Body of pancreas (tissue), 4 donors: ENCODE measurements at places on chromosomes 4 and X. TPM values are rescaled to one million over a fixed set of nuclear protein-coding genes. Genes with fewer than 3 reads are reported as not detected.

GRCh38 chr4:163966612-163967011, 472.1 kb downstream of the TMA16 start:
- no peaks in the 10 kb centered on the region for H3K27me3 ChIP-seq
- no peak overlapping the region for H3K27ac ChIP-seq
- no peaks in the 10 kb centered on the region for H3K36me3 ChIP-seq
- H3K4me1 ChIP-seq = no peaks in the 10 kb centered on the region
- no peak overlapping the region for H3K4me3 ChIP-seq
- DNase-seq = no peak

The EFHC2 gene
- 2.1 TPM for total RNA-seq

The MAGED4B gene
- total RNA-seq = 17.8 TPM

DNA sequence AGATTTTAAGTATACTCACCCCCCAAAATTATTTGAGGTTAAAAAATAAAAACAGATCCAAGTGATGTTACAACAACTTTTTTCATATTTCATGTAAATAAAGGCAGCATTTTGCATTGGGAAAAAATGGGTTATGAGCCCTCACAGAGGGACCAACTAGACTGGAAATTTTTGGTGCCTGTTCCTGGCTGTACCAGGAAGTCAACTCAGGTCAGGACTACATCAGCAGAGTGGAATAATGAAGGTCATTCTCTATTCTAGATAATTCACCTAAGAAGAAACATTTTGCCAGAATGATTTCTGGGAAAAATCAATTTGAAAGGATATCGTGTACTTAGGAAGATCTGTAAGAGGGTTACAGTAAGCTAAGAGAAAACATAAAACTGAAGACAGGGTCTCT, 66.8 kb downstream of the CORIN start:
- no peaks in the 10 kb centered on the region for H3K27me3 ChIP-seq
- no peaks in the 10 kb centered on the region for H3K36me3 ChIP-seq
- DNase-seq = no peak
- no peak overlapping the region for H3K27ac ChIP-seq
- no peaks in the 10 kb centered on the region for H3K4me1 ChIP-seq

- DNase-seq = no peak
- no peaks in the 10 kb centered on the region for H3K4me1 ChIP-seq
- no peak overlapping the region for H3K4me3 ChIP-seq
- H3K27me3 ChIP-seq = no peaks in the 10 kb centered on the region
- no peak overlapping the region for H3K27ac ChIP-seq
Observed at GRCh38 chr4:80586716-80587115, 251.2 kb downstream of the CFAP299 start.

GRCh38 chr4:123807187-123807586, 410.6 kb downstream of the SPRY1 start:
- H3K4me1 ChIP-seq = no peaks in the 10 kb centered on the region
- no peaks in the 10 kb centered on the region for H3K27me3 ChIP-seq
- H3K27ac ChIP-seq = no peak overlapping the region
- H3K36me3 ChIP-seq = no peaks in the 10 kb centered on the region
- DNase-seq = no peak

The ZNF711 gene
- 4.7 TPM for total RNA-seq

The DMD gene
- total RNA-seq = 28.5 TPM

DNA sequence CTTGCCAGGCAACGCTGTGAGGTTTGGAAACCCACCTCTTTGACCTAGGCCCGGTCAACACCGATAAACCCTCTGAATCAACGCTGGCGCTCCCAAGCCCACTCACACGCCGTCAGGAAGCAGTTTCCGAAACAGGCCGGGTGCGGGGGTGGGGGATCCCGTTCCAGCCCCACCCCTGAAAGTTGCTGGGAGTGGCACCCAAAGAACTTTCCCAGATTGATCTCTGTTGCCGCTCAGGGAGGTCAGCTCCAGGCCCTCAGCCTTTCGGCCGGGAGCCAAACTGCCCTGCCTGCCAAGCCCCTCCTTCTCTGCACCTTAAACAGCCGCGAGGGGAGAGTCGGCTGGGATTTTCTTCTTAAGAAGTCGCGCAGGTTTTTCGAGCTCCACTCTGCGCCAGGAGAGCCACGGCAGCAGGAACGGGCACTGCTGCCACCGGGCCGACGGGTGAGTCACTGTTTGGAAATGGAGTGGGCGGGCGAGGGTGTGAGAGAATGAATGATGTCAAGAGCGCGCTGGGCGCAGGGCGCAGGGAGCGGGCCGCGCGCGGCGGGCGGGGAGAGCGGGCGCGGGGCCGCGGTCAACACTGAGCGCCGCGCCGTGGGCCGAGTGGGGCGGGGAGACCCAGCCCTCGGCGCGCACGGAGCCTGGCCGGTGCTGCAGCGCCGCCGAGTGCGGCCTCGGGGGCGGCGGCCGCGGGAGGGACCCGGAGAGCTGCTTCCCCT, at the start of gene SGMS2:
Gene SGMS2, plus strand, starts transcription at position 583 of the 722 bp plus-strand sequence. CDS start 70,622 bp downstream, outside the sequence.
- H3K36me3 ChIP-seq = no peaks in the 10 kb centered on the region
- DNase-seq = peak; percentile 90
- H3K4me3 ChIP-seq = peak within 1 kb of the TSS; percentile 67
- H3K27ac ChIP-seq = peak within 1 kb of the TSS; percentile 98
- H3K4me1 ChIP-seq = peaks cover 29% of the 10 kb centered on the region

The SPOCK3 gene
- not detected for total RNA-seq

The SCML1 gene
- 9.3 TPM for total RNA-seq

DNA sequence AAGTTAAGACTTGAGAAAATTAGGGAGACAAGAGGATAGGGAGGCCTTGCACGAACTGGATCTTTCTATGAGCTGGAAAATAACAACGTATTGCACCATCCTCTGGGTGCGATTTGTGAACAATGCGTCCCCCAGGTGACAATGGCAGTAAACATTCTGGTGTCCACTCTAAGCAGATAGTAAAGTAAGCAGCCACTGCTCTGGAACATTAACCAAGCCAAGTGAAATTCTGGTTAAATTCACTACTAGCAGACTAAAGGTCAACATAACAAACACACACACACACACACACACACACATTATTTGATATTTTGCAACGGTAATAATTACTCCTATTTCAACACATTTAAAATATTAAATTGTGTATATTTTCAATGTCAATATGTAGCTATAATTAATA, 242.2 kb upstream of the DCAF8L1 start:
- no peak for DNase-seq
- no peak overlapping the region for H3K27ac ChIP-seq
- H3K36me3 ChIP-seq = no peaks in the 10 kb centered on the region
- no peak overlapping the region for H3K4me3 ChIP-seq
- H3K27me3 ChIP-seq = no peaks in the 10 kb centered on the region

The PCDH7 gene
- 3.3 TPM for total RNA-seq

DNA sequence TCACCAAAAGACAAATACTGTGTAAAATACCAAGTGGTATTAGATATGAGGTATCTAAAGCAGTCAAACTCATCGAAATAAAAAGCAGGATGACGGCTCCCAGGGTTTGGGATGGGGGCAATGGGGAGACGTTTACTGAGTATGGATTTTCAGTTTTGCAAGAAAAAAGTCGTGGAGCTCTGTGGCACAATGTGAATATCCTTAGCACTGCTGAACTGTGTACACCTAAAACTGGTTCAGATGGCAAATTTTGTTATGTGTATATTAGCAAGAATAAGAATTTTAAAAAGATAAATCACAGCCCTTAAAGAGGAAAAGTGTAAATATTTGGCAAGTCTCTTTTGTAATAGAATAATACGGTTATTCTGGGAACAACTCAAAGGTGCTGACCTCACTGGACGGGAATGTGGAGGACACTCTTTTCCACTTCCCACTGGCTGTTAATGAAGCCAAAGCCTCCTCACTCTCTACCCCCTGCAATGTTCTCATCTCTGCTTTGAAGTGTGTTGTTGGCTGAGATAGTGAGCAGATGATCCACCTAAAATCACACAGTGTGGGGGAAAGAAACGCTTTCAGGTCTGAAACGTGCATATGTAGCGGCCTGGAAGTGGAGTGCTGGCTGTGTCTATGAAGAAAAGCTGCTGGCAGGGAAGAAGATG, 49.2 kb downstream of the SEL1L3 start:
- H3K27me3 ChIP-seq = no peaks in the 10 kb centered on the region
- H3K27ac ChIP-seq = peak overlapping the region; percentile 35
- DNase-seq = peak; percentile 34
- no peak overlapping the region for H3K4me3 ChIP-seq
- H3K4me1 ChIP-seq = peaks cover 28% of the 10 kb centered on the region

The PABPC4L gene
- total RNA-seq = 0.33 TPM

DNA sequence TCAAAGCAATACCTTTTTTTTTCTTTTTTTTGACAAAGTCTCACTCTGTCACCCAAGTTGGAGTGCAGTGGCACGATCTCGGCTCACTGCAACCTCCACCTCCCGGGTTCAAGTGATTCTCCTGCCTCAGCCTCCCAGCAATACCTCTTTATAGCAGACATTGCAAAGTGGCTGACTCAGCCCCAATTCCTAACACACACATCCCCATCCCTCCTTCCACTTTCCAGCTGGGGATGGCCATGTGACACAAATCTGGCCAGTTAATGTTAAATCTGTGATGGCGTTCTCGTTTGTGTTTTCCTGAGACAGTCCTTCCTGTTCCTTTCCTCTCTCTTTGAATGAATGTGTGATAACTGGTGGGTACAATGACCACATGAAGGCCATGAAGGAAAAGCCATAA, 276.2 kb upstream of the KLF3 start:
- H3K27ac ChIP-seq = peak overlapping the region; percentile 81
- H3K36me3 ChIP-seq = no peaks in the 10 kb centered on the region
- H3K27me3 ChIP-seq = no peaks in the 10 kb centered on the region
- H3K4me1 ChIP-seq = peaks cover 51% of the 10 kb centered on the region
- no peak for DNase-seq

The FDCSP gene
- not detected for total RNA-seq

DNA sequence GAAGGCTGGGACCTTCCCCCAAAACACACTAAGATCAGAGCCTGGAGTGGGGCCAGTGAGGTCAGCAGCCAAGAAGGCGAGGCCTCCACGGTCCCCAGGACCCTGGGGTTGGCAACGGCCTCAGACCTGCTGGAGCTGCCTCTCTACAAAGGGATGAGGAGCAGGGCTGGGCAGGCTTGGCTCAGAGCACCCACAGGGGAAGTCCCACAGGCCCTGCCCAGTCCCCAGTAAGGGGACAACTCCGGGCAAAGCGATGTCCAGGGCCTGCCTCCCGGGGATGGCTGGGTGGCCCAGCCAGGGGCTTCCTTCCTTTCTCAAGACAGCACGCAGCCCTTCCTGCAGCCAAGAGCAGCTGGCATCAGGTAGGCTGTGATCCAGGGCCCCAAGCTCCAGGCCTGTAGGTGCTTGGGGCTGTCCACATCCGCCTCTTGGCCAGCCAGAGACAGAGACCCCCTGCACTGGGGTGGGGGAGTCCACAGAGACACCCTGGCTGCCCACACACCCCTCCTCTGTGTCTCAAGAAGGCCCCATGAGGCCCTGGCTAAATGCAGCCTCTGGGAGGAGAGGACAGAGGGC, 5.7 kb downstream of the MXD4 start:
- peaks cover 18% of the 10 kb centered on the region for H3K36me3 ChIP-seq
- no peak overlapping the region for H3K4me3 ChIP-seq
- peak overlapping the region; percentile 90 for H3K27ac ChIP-seq
- H3K27me3 ChIP-seq = no peaks in the 10 kb centered on the region

DNA sequence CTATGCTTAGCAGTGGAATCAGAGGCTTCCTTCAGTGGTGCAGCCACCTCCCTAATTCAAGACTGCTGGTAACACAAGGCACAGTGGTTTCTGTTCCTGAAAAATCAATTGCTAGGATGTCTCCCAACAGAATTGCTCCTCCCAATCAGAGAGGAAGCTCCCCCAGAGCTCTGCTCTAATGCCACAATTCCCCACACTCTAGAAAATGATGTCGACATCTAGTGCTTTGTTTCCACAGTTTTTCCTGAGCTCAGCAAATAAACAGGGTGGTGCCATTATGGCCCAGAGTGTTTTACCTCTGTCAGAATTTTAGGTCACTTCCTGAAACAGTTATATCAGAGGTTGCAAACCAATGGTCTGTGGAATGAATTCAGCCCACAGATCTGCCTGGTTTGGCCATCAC, 24.7 kb downstream of the TAB3 start:
- peak; percentile 13 for DNase-seq
- H3K27me3 ChIP-seq = no peaks in the 10 kb centered on the region
- no peak overlapping the region for H3K27ac ChIP-seq
- H3K36me3 ChIP-seq = no peaks in the 10 kb centered on the region
